ENCODE measurements at places on chromosomes 2 and 18.

- no peak for DNase-seq
These were observed 162.4 kb downstream of the GALNT1 start for GRCh38 chr18:35743916-35744315.

GRCh38 chr2:187050409-187050998, 201.5 kb upstream of the ZSWIM2 start:
- DNase-seq, result no peak

- no peak for DNase-seq
These were observed 584.7 kb upstream of the SETBP1 start for GRCh38 chr18:44096016-44096415.

- DNase-seq, result no peak
These were observed 462.1 kb downstream of the ERBB4 start for GRCh38 chr2:212076456-212076855.

GRCh38 chr2:47782381-47782670, 619 bp upstream of the MSH6 start:
- no peak for DNase-seq

GRCh38 chr2:28291811-28292440, 100.7 kb upstream of the FOSL2 start:
- no peak for DNase-seq

DNA sequence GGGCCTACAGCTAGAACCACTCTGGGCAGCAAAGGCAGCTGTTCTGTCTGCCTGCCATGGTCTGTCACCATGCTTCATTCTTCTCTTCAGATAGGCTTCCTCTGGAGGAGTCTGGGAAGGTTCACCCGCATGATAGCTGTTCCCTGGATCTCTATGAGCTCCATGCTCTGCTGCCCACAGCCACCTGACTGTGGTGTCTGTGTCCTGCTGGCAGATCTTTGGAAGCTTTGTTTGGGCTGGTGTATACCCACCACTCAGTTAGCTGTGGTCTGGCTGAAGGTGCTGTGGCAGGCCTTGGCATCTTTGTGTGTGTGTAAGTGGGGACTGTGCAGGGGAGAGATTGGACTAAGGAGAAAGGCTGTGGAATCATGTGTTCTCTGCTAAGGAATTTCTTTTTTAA, 23.4 kb downstream of the MYO1B start:
- no peak for DNase-seq

- no peak for DNase-seq
These were observed 174.5 kb downstream of the PTPRM start for GRCh38 chr18:7741640-7742039.

GRCh38 chr18:46013484-46014189, 46.5 kb upstream of the EPG5 start:
- no peak for DNase-seq

- DNase-seq, result no peak
These were observed 315.7 kb upstream of the CWC22 start for GRCh38 chr2:180322781-180323180.

- DNase-seq, result no peak
These were observed 91.8 kb downstream of the TPO start for GRCh38 chr2:1505031-1505441.

DNA sequence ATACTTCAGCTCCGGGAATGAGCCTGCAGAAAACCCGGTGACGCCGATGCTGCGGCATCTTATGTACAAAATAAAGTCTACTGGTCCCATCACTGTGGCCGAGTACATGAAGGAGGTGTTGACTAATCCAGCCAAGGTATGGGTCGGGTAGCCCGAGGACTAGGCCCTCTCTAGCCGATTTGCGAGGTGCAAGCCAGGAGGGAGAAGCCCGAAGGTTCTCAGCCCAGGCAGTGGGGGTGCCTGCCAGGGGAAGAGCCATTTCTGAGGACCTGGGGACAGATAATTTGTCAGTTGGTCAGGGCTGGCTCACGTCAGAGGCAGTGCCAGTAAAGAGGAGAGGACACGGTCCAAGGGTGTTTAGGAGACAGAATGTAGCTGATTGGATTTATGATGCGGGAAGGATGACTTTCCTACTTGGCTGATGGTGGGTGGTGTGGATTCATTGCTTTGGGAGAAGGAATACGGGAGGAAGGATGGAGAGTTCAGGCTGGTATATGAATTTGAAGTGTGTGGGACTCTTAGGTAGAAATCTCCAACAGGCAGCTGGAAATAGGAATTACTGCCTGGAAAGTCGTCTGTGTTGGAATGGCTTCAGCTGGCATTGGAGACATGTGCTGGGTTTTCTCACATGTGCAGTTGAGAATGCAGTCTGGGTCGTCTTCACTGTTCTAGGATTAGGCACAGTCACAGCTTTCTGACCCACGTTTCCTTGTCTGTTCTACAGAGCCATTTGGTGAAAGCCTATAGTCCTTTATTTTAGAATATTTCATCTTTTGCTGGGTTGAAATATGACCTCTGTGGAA, 874 bp downstream of the NDUFAF7 start:
- DNase-seq, result no peak

DNA sequence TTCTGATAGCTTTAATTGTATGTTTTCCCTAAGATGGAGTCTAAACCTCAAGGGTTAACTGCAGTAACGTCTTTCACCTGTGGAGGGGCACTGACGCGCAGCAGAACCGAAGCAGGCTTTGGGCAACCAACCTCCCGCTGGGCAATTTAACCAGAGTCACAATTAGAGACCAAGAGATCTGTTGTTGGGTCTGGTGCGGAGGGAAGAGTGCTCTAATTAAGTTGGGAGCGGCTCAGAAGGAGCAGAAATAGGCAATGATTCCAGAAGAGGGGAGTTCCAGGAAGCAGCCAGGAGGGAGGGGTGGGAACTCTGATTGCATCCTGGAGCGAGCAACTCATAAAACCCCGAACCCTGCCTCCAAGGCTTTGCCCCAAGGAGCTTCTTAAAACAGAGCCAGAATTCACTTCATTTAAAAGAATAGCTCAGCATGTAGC, 245.8 kb downstream of the PAX3 start:
- DNase-seq, result no peak

DNA sequence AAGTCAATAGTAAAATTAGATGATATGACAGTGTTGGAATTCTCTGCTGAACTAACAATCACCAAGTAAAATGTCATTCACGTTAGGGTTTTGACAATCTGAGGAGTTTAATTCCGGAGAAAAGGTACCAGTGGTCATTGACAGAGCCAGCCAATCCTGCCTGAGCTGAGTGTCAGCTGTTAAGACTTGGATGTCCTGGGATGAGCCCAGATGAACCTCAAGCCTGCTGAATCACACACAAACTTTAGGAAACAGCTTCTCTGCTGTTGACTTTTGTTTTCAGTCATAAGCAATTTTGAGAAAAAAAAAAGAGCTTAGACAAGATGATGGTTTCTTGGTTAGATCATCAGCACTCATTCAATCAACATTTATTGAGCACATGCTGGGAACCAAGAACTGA, 600.0 kb upstream of the SLC39A10 start:
- DNase-seq, result no peak

DNA sequence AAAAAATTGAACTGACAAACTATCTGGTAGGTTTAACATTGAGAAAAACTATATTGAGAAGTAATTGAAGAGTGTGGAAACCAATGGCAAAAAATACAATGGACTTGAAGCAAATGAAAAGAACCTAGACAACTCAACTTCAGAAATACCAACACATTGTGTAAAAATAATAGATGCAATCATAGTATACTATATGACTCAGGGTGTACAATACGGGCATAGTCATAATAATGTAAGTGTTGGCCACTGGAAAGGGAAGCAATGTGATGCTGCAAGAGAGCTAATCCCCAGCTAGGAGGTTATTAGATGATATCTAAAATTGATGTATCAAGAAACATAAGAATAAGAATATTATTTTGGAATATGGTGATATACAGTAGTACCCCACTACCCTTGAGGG, 45.3 kb downstream of the SMAD7 start:
- DNase-seq, result no peak
